ENCODE measurements at places on chromosomes 11 and 22. TPM values are rescaled to one million over a fixed set of nuclear protein-coding genes. Genes with fewer than 3 reads are reported as not detected.

Gene DRG1
- total RNA-seq = 39.1 TPM

Gene CTSW
- 3.2 TPM for total RNA-seq

Gene CNGA4
- 0.20 TPM for total RNA-seq

Gene BAIAP2L2
- total RNA-seq = 33.9 TPM

Gene CATSPER1
- total RNA-seq = not detected

Gene KRTAP5-7
- 0.75 TPM for total RNA-seq

Gene UBQLNL
- total RNA-seq = 0.34 TPM

Gene OR6T1
- not detected for total RNA-seq

Gene TRPM5
- total RNA-seq = 2.5 TPM

Gene F2
- total RNA-seq = 0.19 TPM

Gene CHCHD10
- total RNA-seq = 464 TPM

Gene CFAP300
- total RNA-seq = 0.51 TPM
